DMS 273 treated with DMSO at 0.1 percent for 48 hours (cell line): ENCODE measurements at places on chromosomes 2 and 18.

DNA sequence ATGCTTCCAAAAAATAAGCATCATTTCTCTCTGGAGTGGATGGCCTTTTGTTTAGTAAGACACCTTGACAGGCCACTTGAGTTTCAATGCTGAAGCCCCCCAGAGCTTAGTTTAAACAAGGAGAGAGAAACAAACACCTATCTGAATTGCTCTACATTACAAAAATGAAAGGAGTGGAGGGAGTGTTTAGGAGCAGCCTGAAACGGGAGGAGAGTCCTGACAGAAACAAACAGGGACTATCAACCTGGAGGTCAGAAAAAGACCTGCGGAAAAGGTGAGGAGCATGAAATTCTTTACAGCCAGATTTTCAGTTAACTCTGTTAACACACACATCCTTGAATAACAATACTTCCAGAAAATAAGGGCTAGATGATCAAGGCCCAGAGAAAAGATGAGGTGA lies 126.2 kb downstream of the NR4A2 start:
- DNase-seq = no peak

DNA sequence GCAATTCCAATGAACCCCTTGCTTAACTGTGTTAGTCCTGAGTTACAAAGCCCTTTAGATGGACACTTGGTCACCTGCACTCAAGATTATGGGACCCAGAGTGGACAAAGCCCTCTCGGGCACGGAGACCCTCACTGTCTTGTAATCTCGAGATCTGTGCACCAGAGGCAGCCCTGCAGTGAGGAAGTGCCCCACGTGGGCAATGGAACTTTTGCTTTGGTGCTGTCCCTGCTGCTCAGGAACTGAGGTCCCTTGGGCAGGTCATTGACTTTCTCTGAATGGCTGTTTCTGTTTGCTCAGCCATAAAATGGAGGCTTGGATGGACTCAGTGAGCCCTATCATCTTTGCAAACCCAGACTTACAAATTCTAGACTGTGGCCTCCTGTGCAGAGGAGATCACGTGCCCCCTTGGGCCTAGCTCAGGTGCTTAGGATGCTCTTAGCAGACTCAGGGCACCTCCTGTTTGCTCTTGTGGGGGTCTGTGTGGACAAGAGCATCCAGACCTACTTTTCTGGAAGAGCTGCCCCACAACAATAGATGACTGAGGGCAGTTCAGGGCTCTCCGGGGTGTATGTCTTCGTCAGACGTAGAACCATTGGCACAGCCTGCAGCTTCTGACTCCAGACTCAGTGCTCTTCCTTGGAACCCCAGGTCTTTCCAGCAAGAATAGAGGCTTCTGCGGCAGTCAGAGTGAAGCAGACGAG lies 94.5 kb upstream of the HS6ST1 start:
- DNase-seq = no peak

DNA sequence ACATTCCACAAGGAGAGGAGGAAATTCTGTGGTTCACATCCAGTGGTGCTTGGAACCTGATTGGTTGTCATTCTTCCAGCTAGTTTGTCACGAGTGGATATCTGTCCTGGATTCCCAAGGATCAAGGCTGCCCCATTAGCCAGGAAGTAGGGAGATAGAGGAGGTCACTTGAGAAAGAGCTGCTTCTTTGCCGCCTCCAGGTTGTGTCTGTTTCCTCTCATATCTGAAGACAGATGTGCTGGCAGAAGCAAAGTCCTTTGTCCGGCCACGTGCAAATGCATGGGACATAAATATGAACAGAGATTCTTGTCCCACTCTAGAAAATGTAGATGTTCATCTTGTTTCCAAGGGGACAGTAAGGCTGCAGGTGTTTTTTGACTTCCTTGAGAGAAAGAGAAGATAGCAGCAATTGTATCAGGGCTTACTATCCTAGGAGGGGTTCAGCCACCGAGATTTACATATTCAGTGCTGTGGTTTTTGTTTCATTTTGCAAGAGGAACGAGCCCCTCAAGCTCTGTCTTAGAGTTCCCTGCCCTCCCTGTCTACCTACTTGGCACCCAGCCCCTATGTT lies 174.4 kb downstream of the RPIA start:
- no peak for DNase-seq

- no peak for DNase-seq
These were observed 201.6 kb downstream of the IKZF2 start for GRCh38 chr2:212949786-212950185.

DNA sequence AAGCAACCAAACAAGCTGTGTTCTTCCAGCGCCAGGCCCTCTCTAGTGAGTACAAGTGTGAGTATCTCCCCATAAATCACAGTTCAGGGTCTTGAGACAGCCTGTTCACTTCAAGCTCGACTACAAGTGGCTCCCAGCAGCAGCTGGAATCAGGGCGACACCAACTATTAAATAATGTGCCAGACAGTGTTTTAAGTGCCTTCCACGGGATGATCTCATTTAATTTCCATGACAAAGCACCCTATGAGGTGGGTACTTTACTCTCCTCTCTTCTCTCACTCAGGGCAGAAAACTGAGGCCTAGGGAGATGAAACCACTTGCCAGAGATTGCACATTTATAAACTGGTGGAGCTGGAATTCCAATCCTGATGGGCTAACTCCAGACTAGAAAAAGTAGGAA lies 2.6 kb upstream of the FAM136A start:
- DNase-seq = no peak

DNA sequence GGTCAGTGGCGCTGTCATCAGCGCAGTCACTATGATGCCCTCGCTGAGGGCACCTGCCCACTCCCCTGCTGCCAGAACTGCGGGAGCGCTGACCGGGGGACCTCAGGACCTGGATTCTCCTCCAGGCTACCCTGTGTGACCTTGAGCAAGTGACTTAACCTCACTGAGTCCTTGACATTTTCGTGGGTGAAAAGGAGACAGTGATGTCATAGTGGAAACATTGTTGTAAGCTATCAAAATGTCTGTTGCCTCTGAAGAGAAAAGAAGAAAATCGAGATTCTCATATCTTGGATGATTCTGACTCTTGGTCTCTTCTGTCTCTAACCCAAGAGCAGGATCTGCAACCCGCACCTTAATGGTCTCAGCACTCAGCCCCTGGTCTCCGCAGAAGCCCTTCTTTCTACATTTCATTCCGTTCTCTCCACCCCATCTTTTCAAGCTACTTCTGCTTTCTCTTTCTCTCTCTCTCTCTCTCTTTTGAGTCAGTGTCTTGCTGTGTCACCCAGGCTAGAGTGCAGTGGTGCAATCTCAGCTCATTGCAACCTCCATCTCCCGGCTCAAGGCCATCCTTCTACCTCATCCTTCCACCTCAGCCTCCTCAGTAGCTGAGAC lies 978 bp upstream of the TUBA4A start:
- no peak for DNase-seq

- DNase-seq = no peak
These were observed 1.0 kb upstream of the PMAIP1 start for GRCh38 chr18:59898609-59899297.

GRCh38 chr2:237156857-237157779 lies 71.4 kb downstream of the COPS8 start:
- DNase-seq = no peak

DNA sequence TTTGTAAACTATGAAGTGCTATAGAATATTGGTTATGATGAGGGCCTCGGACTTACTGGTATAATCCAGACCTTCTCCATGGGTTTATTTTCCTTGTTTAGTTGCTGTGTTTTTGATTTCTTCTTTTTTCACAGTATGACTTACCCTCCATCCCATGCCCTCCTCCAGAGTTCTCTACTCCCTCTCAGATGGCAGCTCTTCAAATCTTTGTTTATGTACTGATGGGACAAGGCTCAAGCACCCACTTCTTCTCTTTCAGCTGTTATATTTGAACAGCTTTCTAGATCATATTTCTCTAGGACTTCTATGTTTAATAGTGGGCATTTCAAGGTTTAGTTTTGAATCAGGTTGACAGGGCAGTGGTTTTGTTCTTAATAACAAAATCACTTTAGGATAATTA lies 43.9 kb downstream of the CLIP4 start:
- no peak for DNase-seq
